ENCODE measurements at places on chromosomes 13 and 19.

- no peak for DNase-seq
These were observed 22.3 kb upstream of the ZBTB7A start for GRCh38 chr19:4088975-4089374.

DNA sequence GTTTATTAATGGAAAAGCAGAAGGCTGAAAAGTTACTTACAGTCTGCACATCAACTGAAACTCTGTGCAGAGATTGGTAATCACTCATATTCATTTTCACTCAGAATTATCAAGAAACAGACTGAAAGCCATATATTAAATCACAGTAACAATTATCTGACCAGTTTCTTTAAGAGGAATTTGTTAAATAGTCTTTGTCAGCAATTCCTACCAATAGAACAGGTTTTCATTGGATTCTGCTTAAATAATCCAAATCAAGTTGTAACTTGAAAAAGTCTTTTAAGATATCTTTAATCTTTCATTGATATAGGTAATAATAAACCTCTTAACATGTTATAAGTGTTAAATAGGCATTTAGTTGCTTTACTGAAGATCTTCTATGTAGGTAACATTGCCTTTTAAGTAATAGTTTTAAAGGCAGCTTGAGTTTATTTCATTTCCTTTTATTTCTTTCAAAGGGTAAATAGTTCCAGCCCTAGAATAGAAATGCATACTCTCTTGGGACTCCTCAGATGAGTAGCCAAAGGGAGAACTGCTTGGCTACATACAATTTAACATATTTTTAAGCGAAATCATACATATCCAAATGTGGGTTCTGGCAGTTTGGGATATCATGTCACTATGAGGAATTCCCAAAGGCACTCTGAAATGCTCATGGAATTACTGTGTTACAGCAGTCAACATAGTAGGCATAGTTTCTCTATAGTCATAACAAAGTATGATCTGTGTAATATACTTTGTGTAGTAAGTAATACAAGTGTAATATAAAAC, 326.0 kb upstream of the SPRY2 start:
- DNase-seq = no peak

GRCh38 chr13:38804061-38804460, 117.2 kb downstream of the FREM2 start:
- no peak for DNase-seq

- DNase-seq = no peak
These were observed 2.2 kb downstream of the FLT3LG start for GRCh38 chr19:49475995-49476880.

DNA sequence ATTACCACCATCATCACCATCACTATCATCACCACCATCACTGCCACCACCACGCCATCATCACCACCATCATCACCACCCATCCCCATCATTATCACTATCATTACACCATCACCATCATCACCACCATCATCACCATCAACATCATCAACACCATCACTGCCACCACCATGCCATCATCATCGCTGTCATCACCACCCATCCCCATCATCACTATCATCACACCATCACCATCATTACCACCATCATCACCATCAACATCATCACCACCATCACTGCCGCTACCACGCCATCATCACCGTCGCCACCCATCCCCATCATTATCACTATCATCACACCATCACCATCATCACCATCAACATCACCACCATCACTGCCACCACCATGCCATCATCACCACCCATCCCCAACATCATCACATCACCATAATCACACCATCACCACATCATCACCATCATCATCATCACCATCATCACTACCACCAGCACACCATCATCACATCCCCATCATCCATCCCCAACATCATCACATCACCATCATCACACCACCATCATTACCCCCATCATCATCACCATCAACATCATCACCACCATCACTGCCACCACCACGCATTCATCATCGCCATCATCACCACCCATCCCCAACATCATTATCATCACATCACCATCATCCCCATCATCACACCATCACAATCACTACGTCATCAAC, 61.7 kb downstream of the TUBGCP3 start:
- DNase-seq = no peak

- DNase-seq = no peak
These were observed 13.4 kb upstream of the NALCN start for GRCh38 chr13:101429733-101430132.

DNA sequence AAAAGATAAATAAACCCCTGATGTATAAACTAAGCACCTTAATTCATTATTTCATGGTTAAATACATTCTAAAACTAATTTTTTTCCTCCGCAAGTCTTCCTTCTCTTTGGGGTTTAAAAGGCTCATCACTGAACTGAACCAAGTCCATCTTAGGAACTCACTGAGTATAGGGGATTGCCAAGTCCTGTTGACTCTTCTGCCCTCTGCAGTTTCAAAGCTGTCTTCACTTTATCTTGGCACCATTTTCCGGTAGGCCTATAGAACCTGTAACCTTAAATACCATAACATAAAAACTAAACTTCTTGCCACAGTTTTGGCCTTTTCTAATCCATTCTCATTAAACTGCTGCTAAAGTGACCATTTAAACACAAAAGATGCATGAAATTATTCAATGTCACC, 66.5 kb upstream of the USPL1 start:
- DNase-seq = peak; percentile 26

GRCh38 chr19:49497047-49497788, 984 bp downstream of the RPS11 start:
- DNase-seq = peak; percentile 85

DNA sequence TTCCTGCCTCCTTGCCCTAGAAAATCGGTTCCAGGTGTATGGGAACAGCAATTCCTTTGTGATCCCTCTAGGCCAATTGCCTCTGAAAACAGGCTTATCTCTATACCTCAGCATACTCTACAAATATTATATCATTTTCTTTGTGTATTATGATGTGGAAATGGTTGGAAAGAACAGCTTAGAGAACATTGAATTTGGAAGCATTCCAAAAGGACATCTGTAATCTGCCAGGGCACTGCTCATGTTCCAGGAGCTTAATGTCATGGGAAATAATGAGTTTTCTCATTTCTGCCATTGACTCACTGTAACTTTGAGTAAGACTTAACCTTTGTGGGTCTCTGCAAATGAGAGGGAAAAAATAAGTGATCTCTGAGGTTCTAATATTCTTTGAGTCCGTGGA, 147.3 kb downstream of the UFM1 start:
- no peak for DNase-seq

DNA sequence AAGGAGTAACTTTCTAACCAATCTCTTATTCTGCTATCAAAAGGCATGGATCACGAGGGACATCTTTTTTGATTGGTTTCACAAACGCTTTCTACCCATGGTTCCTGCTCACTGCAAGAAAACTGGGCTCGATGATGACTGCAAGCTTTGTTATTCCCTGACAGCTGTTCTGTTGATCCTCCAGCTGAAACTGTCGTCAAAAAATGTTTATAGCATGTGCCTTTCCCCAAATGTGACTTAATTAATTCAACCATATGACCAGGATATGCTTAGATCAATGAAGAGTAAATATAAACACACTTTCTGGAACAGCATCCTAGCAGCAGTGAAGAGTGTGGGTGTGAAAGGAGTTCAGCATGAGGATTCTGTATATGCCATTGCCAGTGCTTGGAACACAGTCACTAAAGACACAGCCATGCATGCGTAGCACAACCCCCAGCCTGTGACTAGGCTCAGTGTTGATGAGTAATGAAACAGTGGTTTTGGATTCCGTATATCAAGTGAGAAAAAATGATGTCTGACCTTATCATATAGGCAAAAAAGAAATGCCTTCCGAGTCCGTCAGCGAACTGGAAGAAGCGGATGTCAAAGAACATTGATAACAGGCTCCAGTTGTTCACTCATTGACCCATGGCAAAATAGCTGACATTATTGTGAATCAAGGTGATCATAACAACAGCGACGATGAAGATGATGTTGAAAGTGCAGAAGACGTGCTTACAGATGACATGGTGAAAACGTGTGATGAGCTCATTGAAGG, 347.4 kb downstream of the FGF9 start:
- no peak for DNase-seq

GRCh38 chr19:22605275-22606211, 28.6 kb upstream of the ZNF492 start:
- DNase-seq = no peak

- no peak for DNase-seq
These were observed 786.2 kb downstream of the PCDH9 start for GRCh38 chr13:66443926-66444325.
